ENCODE measurements at places on chromosomes 6 and 20.

- no peak for DNase-seq
Measured at GRCh38 chr6:4930025-4930691, 73.7 kb downstream of the RPP40 start.

GRCh38 chr6:54958446-54958845, 111.9 kb downstream of the FAM83B start:
- DNase-seq, result no peak

- no peak for DNase-seq
Measured at GRCh38 chr6:157433678-157434081, 52.7 kb downstream of the ZDHHC14 start.

DNA sequence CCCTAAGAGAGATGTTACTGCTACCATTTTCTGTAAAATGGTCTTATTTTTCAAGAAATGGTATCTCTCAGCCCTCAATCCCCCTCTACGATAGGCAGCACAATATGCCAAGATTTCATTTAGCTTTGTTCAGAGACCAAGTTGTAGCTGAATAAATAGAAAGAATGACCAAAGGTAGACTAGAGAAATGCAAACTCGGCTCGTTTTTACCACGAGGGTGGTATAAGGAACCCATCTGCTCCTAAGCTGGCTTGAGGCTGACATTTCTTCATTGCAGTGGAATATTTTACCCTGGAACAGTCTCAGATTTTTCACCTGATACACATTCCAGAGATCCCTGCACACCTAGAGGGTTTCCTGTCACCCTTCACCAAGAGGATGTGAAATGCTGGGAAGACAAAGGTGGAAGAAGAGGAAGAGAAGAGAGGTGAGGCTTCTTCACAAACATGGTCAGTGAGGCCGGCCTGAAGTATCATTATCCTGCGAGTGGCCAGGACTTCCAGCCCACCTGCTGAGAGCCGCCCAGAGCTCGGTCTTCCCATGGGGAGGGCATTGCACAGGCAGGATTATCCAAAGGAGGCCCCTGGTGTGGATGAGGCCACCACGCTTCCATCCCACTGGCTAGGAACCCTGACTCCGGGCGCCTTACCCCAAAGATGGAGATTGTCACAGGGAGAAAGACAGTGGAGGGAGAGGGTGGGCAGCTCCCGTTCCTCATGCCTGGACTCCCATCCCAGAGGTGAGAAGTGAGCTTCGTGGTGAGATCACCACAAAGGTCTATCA, 57.1 kb upstream of the AFDN start:
- no peak for DNase-seq

GRCh38 chr6:106273087-106273486, 52.5 kb downstream of the ATG5 start:
- DNase-seq, result no peak

- DNase-seq, result no peak
Measured at GRCh38 chr6:137875606-137876005, 8.5 kb downstream of the TNFAIP3 start.

- DNase-seq, result no peak
Measured at GRCh38 chr20:19934792-19935491, 82.2 kb upstream of the NAA20 start.
